Stimulated activated CD4-positive, alpha-beta T cell treated with anti-CD3 and anti-CD28 coated beads, Interleukin-1b, Interleukin-23, amount 100 ng/mL, for 4 hours (primary cell): ENCODE measurements at places on chromosomes 1 and 21.

DNA sequence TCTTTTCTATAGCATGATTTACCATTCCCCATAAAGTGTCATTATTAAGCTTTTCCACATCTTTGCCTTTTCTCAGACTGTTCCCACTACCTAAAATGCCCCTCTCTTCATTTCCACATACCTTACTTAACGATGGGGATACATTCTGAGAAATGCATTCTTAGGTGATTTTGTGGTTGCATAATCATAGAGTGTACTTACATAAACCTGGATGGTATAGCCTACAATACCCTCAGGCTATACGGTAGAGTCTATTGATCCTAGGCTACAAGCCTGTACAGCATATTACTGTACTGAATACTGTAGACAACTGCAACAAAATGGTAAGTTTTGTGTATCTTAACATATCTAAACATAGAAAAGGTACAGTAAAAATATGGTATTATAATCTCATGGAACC lies 54.8 kb upstream of the MUTYH start:
- DNase-seq: no peak

GRCh38 chr21:36507397-36508018 lies 27.6 kb upstream of the CLDN14 start:
- DNase-seq: no peak

- DNase-seq: no peak
Observed at GRCh38 chr1:113780374-113781146, 21.3 kb upstream of the PHTF1 start.

DNA sequence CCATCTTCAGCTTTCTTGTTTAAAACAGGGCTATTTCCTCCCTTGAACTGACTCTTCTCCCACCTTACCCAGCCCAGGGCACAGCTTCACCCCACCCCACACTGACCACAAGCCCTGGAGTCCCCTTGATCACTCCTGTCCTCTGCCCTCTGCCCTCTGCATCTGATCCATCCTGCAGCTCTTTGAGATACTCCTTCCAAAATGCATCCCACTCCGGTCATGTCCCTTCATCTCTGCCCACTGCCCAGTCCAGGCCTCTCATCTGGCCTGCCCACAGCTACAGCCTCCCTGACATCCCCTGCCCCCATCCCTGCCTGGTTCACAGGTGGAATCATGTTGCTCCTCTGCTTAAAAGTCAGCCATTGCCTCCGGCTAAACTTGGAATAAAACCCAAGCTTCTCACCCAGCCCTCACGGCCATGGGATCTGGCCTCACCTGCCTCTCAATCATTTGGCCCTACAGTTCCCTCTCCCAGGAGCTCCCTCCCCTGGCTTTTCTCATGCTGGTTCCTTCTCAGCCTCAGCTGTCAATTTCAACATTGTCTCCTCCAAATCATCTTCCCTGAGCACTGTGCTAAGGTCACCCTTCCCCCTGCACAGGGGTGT lies 202.0 kb downstream of the MATN1 start:
- DNase-seq: no peak

DNA sequence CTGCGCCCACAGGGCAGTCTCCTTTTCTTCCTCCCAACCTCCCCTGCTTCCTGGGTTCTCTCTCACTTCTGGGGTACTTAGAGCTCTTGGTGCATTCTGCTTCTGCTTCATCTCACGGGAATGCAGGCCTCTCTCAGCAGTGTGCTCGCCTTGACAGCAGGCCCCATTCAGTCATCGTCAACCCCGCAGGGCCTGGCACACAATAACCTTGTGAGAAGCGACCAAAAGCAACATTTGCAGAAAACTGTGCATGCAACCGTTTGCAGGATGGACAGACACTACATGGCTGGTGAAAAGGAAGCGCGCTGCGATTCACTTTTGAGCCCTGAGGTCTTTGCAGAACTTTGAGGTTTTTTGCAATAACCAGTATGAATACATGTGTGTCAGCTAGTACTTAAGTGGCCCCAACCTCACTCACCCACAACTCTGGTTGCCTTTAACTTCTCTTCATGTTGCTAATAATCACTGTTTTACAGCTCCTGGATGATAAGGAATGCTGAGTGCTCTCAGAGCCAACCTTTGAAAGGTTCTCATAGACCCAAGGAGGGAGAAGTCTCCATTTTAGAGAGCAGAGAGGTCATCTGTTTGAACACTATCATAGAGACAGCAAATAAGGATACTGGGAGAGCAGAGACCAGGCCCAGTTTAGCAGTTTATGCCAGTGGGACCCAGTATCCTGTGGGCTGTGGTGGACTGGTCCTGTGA lies 2.5 kb upstream of the CD160 start:
- DNase-seq: no peak

DNA sequence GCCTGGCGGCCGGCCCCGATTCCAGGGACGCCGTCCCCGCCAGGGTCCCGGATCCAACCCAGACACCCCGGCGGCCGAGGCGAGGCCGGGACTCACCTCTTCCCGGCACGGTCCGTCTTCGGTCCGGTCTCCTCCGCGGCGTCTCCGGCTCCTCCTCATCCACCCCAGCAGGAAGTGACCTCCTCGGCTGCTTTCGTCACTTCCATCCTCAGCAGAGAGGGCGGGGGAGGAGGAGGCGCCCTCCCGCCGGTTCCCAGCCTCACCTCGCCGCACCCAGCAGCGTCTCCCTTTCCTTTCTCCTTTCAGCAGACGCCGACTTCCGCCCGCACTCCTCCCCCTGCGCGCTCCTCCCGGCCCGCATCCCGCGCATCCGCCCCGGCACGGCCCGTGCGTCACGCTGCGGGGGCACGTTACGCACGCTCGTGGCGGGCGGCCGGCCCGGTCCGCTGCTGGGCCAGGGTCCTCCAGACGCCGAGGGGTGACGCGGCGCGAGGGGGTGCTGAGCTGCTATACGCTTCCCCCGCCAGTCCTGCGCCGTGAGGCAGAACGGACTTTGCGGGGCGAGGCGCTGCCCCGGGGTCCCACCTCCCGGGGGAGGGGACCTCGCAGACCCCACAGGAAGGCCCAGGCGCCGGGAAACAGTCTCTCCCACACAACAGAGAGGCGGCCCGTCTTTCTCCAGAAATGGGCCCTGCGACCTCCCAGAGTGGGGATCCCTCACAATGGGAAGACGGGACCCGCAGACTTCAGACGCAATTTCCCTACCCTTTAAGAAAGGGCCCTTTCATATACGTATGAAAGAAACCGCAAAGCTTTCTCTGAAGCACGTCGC lies at the start of gene ETV3:
ETV3 (minus strand) TSS at position 176 of the 832 bp plus-strand sequence. CDS start 2,043 bp downstream, outside the sequence.
- peak; percentile 73 for DNase-seq

DNA sequence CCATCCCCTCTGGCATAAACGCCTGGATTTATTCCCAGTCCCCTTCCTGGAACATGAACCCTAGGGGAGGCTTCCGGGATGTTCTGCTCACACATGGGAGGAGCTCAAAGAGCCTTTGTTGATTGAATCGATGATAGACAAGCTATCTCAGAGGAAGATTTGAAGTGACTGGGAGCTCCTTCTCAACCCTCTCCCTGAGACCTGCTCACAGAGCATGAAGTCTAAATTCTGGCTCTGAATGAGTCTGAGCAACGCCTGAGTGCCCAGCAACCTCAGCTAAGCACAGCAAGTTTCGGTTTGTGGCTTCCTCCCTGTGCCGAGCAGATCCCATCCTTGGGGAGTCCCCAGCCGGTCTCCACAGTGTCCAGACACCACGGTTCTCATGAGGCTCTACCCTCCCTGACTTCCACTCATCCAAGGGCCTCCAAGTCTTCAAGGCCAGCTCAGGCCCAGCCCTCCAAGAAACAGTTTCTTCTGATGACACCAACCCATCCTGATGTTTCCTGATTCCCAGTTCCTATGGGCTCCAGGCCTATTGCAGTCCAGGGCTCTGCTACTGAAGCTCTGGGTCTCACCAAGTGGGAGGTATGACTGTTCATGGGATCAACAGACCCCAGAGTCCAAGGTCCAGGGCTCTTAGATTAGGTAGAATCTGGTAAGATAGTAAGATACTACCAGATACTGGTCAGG lies 190.8 kb downstream of the DYRK1A start:
- DNase-seq: no peak

- DNase-seq: no peak
Observed at GRCh38 chr1:182170891-182171461, 109.5 kb upstream of the ZNF648 start.

- DNase-seq: peak; percentile 25
Observed at GRCh38 chr21:38126666-38127303, 130.0 kb upstream of the KCNJ15 start.

- DNase-seq: no peak
Observed at GRCh38 chr21:41411449-41412089, 14.5 kb upstream of the MX1 start.

- no peak for DNase-seq
Observed at GRCh38 chr1:160402001-160402795, 1.8 kb downstream of the VANGL2 start.

DNA sequence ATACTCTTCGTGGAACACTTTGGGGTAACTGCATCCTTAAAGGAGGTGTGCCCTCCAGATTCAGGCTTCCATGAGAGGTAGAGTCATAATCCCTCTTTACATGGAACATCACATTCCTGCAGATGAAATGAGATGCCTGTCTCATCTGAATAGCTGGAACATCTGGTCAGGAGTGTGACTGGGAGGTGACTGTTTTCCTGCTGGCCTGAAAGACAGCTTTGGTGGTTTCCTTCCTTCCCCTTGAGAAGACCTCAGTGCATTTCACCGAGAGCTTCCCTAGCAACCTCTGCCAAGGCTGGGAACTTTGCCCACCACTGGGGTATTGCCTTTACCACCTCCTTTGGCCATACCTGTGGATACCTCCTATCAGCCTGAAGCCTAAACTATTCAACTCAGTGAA lies 46.7 kb upstream of the GUCA2A start:
- no peak for DNase-seq

DNA sequence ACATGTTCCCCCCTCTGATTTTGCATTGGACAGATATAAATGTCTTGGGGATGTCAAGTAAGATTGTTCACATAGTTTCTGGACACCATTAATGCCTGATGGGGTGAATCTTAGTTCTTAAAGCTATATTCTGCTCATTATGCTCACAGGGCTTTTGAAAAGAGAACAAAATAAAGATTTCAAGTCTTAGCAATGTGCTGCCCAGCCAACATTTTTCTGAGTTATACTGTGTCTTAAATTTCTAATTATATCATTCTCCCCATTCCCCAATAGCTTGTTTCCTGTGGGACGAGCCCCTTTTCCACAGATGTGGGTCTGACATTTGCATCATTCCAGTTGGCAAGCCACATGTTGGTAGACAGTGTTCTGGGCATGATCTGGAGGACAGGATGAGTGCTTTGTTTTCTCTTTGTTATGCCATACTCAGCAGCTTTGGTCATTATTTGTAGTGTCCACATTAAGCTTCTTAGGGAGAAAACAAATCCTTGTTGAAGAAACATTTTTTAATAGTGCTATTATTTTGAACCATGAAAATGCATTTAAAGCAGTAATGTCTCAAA lies 32.8 kb downstream of the MTARC1 start:
- DNase-seq: no peak

DNA sequence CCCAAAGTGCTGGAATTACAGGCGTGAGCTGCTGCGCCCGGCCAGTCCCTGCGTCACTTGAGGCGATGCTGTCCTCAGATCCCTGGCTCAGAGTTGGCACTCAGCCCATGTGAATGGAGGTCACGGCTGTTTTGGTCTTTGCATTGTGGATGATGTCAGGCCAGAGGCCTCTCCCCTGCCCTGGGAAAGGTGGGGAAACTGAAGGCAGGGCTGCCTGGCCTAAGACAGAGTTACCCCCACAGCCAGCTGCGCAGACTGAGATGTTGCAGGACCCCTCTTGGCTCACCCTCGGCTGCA lies 821 bp downstream of the MASP2 start:
- DNase-seq: no peak

- no peak for DNase-seq
Observed at GRCh38 chr1:119108988-119109387, 31.5 kb downstream of the WARS2 start.

- DNase-seq: no peak
Observed at GRCh38 chr21:38496224-38496623, 2.1 kb downstream of the ERG start.

DNA sequence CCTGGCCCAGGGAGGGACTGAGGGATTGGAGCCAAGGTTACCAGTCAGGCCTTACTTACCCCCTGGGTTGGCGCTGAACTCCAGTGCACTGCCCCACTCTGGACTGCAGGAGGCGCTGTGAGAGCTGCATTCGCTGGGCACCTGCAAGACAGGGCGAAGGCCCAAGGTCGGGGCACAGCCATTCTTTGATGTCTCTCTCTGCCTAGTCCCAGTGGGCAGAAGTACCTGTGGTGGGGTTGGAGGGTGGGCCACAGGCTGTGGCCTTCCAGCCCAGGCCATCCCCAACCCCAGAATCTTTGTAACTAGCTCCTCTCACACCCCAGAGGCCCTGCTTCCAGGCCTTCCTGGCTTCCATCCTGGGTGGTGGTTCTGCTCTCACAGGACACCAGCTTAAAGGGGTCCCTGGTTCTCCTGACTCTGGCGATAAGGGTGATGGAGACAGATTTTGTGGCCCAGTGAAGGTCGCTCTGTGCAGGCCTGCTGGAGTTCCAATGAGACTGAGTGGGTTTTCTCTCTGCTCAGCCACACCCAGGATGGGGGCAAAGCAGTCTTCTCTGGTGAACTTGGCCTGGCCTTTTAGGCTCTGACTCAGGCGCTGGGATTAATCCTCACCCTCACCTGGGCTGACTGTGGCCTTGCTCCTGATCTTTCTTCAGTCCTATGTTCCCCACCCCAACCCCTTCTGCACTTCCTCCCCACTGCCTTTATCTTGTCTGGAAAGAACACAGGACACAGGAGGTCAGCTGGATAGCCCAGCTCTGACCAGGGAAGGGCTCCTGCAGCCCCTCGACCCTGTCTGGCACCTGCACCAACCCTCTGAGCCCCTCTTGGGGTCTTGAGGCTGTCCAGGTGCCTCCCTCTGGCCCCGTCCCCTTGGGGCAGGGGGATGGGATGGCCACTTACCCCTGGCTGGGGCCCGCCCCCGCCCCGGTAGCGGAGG lies 954 bp downstream of the MYOG start:
- DNase-seq: no peak

- no peak for DNase-seq
Observed at GRCh38 chr1:6971699-6972098, 186.4 kb downstream of the CAMTA1 start.

- DNase-seq: no peak
Observed at GRCh38 chr1:77498918-77499317, 183.5 kb downstream of the ZZZ3 start.

DNA sequence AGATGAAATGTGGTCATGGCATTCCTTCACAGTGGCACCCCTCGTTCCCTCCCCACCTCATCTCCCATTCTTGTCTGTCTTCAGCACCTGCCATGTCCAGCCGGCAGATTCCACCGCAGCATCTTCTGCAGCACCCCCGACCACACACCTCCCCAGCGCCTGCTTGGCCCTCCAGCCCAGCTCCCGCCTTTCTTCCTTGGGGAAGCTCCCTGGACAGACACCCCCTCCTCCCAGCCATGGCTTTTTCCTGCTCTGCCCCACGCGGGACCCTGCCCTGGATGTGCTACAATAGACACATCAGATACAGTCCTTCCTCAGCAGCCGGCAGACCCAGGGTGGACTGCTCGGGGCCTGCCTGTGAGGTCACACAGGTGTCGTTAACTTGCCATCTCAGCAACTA lies 67.1 kb upstream of the FAM3B start:
- DNase-seq: no peak

DNA sequence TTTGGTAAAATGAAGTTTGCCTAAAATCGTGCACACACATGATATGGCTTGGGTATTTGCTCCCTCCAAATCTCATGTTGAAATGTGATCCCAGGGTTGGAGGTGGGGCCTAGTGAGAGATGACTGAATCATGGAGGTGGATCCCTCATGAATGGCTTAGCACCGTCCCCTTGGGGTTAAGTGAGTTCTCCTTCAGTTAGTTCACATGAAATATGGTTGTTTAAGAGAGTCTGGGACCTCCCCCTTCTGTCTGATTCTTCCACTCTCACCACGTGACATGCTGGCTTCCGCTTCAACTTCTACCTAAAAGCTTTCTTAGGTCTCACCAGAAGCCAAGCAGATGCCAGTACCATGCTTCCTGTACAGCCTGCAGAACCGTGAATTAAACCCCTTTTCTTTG lies 58.4 kb downstream of the SIPA1L2 start:
- DNase-seq: no peak
